ENCODE measurements at places on chromosomes 13 and 19.

DNA sequence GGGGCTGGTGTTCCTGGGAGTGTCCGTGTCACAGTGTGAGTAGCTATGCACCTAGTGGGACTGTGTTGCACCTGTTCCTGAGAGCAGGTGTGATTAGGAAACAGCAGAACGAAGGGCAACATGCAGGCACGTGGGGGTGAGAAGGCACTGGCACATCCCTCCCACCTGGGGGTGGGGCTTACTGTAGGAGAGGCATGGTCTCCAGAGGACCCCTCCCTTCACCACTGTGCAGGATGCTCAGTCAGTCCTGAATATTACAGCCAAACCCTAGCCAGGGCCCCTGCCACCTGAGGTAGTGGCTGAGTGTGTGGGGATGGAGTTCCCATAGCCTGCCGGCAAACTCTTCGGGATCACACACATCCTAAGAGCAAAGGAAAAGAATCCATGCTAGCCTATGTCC lies 99.2 kb downstream of the ZDHHC20 start:
- no peak for DNase-seq

- no peak for DNase-seq
These were observed 18.1 kb downstream of the CLEC4M start for GRCh38 chr19:7781157-7781556.

DNA sequence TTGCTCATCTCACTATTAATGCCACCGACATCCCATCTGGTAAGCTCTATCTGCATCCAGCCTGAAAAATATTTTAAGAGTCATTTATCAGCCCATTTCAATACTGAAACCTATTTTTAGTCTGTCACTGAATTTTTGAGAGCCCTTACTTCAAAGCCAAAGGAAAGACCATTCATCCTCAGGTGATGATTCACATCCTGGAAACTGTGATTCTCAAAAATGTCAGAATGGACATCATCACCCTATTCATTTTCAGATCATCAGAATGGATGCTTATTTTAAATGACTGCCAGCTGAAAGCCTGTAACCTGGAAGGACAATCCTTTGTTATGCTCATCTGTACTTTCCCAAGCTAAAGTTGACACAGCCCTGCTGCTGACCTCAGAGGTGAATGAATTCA lies 27.0 kb downstream of the TNFSF11 start:
- DNase-seq: no peak

DNA sequence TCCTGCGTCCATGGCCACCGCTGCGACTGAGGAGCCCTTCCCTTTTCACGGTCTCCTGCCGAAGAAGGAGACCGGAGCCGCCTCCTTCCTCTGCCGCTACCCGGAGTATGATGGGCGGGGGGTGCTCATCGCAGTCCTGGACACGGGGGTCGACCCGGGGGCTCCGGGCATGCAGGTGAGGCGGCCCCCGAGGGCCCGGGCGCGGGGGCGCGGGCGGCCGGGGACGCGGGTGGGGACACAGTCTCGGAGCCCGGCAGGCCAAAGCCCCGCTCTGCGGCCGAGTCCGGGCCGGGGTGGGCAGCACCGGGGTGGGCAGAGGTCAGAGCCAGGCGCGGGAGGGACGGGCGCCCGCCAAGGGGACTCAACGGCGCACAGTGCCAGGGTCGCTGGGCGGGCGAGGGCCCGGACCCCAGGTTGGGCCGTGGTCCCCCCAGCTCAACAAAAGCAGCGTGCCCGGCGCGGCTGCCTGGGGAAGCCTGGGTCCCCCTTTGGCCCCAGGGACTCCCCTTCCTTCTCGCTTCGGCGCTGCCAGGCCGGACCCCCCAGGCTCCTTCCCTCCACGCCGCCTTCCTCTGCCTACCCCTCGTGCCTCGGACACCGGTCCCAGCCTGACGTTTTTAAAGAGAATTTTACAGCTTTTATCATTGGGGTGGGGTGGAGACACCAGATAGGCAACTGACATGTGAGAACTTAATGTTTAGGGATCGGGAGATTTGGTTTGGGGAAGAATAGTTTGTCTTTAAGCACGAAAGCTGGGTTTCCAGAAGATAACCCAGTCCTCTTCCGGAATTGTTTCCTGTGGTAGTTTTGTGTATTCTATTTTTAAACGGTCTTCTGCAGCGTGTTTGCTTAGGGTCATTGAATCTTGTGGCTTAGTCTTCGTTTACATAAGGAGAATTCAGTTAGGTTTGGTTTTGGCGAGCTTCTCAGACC lies 509 bp downstream of the TPP2 start:
- no peak for DNase-seq

GRCh38 chr19:35845215-35846037 lies 6.9 kb downstream of the NPHS1 start:
- DNase-seq: no peak

All from stimulated activated CD8-positive, alpha-beta memory T cell treated with anti-CD3 and anti-CD28 coated beads, Interleukin-15, amount 100 ng/mL, for 24 hours (primary cell).